CD4-positive, CD25-positive, alpha-beta regulatory T cell (primary cell): ENCODE measurements at places on chromosomes 3 and 15.

DNA sequence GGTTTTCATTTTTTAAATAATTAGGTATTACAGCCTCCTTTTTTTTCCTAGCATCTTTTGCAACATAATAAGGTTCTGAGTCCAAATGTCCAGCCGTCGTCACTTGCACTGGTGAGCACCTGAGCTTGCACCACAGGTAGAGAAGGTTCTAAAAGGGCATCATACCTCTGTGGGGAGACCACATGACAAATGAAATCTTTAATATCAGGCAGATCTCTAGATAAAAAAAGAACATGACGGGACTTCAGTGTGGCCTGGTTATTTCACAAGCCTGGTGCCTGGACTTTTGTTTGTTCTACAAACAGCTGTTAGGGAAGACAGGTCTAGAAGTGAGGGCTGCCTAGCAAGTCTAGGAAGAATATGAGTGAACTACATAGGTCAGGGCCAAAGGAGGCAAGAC, 3.6 kb downstream of the ZBED2 start:
- DNase-seq: no peak

GRCh38 chr15:33644304-33644703, 324.0 kb upstream of the CHRM5 start:
- DNase-seq: no peak

- DNase-seq: no peak
Measured at GRCh38 chr3:99731499-99731898, 86.2 kb upstream of the CMSS1 start.

- no peak for DNase-seq
Measured at GRCh38 chr15:87689716-87690115, 566.8 kb downstream of the NTRK3 start.

DNA sequence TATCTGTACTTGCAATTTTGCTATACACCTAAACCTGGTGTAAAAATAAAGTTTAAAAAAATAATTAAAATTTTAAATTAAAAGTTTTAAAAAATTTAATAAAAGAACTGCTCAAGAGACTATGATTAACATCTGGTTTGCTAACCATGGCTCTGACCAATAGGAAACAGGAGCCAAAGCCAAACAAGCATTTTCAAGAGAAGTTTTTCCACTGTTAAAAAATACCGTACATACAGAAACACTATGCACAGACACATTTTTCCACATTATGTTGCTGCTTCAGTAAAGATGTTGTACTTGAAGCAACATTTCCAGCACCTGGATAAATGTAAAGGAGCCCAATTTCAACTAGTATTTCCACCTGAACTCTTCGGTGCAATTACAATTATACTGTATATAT, 543.9 kb upstream of the NAALADL2 start:
- DNase-seq: no peak

- DNase-seq: no peak
Measured at GRCh38 chr3:64936556-64936955, 248.8 kb upstream of the ADAMTS9 start.

DNA sequence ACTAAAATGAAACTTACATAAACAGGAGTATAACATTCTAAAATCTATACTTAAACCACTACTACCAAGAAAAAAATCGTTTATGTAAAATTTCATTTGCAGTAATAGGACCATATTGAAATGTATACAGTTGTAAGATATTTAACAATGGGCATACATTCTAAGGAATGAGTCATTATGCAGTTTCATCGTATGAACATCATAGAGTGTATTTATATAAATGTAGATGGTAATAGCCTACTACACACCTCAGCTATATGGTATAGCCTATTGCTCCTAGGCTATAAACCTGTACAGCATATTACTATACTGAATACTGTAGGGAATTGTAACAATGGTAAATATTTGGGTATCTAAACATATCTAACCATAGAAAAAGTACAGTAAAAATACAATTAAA, 79.5 kb downstream of the DPH6 start:
- DNase-seq: no peak

- no peak for DNase-seq
Measured at GRCh38 chr3:64922213-64922612, 234.4 kb upstream of the ADAMTS9 start.

- DNase-seq: no peak
Measured at GRCh38 chr3:106022913-106023312, 154.1 kb upstream of the CBLB start.

DNA sequence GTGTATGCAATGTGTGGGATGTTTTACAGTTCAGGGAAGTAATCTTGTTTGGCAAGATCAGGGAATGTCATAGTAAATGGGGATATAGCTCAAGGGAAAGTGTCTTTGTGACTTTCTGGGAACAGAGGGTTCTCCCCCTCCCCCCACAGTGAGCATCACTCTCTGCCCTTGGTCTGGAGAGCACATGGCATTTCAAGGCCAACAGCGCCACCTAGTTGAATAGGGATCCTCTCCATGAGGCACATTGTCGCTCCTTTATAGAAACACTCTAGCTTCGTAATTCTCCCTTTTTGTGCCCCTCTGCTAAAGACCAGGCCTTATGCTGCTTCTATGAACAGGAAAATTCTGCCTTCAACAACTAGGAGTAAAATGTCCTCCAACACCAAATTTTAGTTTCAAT, 37.1 kb upstream of the ARNT2 start:
- DNase-seq: no peak

DNA sequence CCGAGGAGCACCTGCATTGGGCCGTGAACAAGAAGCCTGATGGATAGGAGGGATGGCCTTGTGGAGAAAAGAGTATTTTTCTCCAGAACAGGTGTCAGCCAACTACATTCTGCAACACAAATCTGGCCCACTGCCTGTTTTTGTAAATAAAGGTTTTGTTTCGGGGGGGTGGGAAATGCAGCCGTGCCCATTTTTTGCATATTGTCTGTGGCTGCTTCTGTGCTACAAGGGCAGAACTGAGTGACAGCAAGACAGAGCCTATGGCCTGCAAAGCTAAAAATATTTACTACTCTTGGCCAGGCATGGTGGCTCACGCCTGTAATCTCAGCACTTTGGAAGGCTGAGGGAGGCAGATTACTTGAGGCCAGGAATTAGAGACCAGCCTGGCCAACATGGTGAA, 95.9 kb upstream of the AKAP13 start:
- DNase-seq: no peak

DNA sequence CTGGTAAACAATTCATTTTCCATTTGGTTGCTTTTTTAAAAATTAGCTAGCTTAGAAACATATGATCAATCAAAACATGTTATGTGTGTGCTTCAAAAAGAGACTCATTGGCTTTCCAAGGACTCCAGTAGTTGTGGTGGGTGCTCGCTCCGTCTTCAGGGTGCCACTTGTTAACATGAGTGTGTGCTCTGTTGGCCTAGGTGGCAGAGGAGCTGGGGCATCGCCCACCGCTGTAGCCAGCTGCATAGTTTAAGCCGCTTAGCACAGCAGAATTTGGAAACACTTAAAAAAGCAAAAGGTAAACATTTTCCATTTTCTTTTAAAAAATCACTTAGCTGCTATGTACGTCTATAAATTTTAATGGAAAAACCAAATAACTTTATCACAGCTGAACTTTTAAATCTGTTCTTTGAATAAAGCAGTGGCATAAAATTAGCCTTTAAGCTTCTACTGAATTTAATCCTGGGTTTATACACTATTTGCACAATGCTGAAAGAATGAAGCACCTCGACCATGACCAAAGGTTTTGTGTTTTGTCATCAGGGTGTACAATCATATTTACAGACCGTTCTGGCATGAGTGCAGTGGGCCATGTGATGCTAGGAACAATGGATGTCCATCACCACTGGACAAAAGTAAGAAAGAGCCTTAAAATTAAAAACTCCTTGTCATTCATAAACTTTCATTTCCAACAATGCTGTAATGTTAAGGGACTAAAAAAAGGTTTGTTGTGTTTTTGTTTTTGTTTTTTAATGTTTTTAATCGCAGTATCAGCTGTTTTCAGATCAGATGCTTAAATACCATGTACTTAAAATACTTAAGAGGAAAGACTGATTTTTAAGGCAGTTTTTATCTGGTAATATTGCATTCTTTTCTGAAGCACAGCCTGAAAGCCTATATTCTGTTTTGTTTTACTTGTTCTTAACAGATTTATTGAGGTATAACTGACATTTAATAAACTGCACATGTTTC, 57.9 kb downstream of the TCAIM start:
- DNase-seq: no peak

DNA sequence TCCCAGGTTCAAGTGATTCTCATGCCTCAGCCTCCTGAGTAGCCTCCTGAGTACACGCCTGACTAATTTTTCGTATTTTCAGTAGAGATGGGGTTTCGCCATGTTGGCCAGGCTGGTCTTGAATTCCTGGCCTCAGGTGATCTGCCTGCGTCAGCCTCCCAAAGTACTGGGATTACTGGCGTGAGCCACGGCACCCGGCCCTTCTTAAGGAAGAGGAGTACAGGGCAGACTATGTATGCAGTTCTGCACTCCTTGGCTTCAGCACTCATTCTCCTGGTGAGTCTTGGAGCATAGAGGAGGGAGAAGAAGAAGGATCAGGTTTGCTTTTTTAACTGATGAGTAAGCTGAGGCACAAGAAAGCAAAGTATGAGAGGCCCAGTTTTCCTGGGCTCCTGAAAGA, 99.8 kb upstream of the HACD2 start:
- no peak for DNase-seq

GRCh38 chr3:140395134-140396075, 282.5 kb upstream of the TRIM42 start:
- DNase-seq: no peak

GRCh38 chr3:177460047-177460446, 262.8 kb upstream of the TBL1XR1 start:
- no peak for DNase-seq

- DNase-seq: peak; percentile 43
Measured at GRCh38 chr3:33439546-33440327, 468 bp downstream of the UBP1 start.

GRCh38 chr15:25850154-25851111, 12.7 kb downstream of the ATP10A start:
- DNase-seq: peak; percentile 70

DNA sequence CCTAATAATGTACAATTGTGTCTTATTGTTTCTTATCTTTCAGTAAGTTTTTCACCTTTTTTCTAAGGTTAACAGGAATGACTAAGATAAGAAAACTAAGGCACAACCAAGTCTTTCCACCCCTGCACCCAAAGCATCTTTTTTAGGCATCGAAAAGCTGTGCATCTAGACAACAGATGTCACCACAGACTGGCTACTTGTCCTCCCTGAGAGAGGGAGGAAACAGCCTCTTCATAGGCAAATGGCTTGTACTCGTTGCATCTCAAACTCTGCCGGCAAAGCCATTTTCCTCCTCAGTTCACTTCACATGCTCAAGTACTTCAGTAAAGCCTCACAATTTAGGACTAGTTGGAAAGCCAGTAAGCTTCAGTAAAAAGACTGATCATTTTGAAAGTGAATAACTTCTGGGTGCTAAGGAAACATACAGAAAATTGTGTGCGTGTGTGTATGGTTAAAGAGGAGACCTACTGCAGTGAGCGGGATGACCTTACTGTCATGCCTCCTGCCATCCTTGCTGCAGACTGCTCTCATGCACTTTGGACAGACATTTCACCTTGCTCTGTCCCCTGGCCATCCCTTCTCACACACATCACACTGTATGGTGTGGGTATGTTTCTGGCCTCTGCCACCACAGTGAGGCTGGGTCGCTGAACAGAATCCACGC, 36.5 kb upstream of the HACD2 start:
- no peak for DNase-seq

DNA sequence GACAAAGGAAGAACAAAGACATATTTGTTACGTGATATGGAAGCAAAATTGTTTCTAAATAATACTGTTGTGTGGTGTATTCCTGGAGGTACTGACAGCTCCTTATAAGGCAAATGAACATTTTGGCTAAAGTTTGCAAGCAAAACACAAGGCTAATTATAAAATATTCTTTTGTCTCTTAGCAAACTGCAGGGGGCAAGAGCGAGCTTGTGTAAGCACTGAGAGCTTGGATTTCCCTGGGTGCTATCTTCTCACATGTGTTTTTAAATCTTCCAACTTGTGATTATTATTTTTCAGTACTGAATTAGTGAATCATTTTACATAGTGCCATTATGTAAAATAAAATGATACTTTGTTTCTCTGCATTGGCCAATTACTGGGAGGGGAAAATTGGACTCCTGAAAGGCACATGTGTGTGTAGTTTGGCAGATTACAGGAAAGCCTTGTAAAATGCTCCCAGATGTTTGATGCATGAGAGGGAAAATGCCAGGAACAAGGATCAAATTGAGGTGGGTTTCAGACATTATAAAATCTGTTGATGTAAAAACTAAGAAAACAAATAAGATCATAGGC, 611.5 kb downstream of the AGBL1 start:
- no peak for DNase-seq

DNA sequence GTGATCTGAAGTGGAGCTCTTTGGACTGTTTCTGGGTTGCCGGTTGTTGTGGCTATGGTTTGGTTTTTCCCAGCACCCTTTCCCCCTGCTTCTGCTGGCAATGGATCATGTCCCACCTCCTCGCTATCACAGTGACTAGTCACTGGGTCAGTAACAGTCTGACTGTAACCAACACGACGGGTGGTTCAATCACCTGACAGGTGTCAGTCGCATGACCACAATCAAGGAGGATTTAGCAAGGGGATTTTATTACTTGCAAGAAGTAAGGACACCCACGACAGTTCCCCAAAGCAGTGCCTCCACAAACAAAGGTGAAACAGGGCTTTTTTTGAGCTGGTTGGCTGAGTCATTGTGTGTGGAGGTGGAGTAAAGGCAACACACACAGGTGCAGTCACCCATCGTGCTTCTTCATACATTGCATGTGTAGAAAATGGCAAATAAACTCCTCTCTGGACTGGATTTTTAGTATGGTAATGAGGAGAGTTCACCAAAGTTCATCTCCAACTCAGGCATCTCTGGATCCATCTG, 58.8 kb upstream of the FAM3D start:
- no peak for DNase-seq

DNA sequence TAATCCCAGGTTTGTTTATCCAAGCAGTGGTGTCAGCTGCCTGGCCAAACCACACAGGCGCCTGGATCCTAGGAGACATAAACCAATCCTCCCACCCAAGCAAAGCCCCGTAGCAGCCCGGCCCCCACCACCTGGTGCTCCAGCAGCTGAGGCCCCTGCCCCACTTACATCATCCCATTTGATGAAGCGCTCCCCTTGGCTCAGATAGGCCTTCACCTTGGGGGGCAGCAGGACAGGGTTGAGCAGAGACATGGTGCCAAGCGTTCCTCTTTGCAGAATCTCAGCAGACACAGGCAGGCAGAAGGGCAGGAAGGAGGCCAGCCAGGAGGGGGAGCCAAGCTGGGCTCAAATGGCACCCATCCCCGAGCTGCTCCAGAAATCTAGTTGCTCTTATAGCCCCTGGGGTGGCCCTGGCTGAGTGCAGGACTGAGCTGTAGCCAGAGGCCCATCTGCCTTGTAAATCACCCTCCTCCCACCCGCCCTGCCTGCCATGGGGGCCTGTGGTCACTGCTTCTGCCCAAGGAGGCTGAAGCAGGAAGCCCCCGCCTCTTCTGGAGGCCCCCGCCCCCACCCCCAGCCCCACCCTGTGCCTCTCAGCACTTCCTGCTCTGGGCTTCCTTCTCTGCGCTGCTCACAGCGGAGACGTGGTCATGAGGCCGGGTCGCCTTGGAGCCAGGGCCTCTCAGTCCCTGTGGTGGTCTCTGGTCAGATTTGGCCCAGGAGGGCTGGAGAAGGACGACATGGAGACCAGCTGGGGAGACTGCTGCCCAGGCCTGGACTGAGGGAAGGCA, at the start of gene PLCB2:
PLCB2 (minus strand) TSS at position 515 of the 791 bp plus-strand sequence; CDS start at position 252, 263 bp downstream.
- DNase-seq: peak; percentile 85
